Stimulated activated CD8-positive, alpha-beta memory T cell treated with anti-CD3 and anti-CD28 coated beads, Interleukin-2, amount 100 ng/mL, for 1 hour (primary cell): ENCODE measurements at places on chromosomes 4 and X.

GRCh38 chrX:19709812-19710518, 177.4 kb downstream of the SH3KBP1 start:
- no peak for DNase-seq

DNA sequence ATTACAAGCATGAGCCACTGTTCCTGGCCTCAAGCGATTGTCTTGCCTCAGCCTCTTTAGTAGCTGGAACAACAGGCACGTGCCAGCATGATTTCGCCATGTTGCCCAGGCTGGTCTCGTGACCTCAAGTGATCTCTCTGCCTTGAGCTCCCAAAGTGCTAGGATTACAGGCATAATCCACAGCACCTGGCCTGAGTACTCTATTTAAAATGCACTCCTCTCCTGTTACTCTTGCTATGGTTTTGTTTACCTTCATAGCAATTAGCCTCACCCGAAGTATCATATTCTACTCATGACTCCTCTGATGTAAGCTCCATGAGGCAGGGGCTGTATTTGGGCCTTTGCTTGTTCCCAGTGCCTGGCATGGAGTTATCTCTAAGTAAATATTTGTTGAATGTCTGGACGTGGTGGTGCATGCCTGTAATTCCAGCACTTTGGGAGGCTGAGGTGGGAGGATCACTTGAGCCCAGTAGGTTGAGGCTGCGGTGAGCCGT, 92.5 kb upstream of the SLC34A2 start:
- DNase-seq = no peak

DNA sequence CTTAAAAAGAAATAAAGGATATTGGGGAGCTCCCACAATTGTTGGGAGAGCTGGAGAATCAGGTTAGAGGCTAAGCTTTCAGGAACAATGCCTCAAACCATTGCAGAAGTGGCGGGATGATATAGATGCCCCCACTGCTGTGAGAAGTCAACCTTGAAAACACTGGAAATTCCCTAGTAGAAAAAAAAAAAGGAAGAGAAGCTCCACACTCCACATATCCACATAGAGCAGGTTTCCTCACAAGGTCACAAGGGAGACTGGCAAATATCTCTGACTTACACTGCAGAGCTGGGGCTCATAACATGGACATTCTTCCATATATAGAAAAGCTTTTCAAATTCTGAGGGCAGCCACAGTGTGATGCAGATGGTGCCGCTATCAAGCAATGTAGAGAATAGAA, 22.7 kb upstream of the OGT start:
- no peak for DNase-seq

GRCh38 chr4:100782356-100782755, 264.5 kb upstream of the EMCN start:
- no peak for DNase-seq

DNA sequence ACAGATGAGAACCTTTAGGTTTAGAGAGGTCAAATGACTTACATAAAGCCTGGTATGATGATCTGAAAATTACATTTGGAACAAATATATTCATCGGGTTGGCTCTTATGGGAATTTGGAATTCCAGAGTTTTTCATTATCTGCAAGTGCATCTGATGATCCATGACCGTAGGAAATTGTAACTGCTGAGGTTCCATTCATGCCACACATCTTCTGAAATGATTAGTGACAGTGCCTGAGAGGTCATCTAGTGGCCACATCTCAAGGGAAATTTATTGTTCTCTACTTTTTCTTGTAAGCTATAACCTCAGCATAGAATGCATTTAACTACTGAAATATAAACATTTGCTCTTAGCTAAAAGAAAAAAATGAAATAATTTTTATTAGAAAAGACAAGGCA, 105.8 kb upstream of the NWD2 start:
- DNase-seq = no peak

DNA sequence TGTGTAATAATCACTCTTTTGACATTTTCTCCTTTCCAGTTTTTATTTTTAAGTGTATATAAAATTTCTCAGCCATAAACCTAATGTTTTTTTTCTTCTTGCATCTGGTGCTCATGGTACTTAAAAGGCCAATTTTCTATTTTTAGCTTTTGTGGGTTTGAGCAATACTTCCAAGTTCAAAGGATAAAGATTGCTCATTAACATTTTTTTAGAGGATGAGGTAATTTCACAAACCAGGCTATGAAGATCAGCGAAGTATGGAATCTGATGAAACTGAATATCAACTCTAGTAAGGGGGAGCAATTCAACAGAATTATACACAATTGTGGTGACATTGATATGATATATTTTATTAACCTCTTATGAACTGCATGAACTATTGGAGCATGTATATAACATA, 25.8 kb upstream of the KLHL34 start:
- DNase-seq = no peak

GRCh38 chr4:38241541-38241940, 281.3 kb downstream of the PTTG2 start:
- DNase-seq = no peak

DNA sequence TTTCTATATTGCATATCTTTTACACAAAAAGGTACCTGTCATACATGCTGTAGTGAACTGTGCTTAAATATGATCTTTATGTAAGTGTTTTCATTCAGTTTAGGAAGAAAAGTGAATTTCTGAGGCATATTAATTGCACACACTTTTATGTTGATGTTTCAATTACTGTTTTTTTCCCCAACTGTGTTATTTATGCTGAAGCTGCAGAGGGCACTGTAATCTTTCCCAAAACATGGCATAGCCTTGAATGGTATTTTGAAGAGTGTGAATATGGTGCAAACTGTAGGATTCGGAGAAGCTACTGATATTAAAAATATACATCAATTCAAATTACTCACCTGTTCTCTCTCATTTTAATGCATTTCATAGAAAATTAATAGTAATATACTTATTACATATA, 6.0 kb upstream of the CENPE start:
- DNase-seq = no peak

GRCh38 chr4:5409237-5409636, 299.1 kb downstream of the EVC2 start:
- no peak for DNase-seq
